ENCODE measurements at places on chromosomes 16 and 17.

- DNase-seq = no peak
Observed at GRCh38 chr16:29717113-29717512, 28.7 kb downstream of the C16orf54 start.

DNA sequence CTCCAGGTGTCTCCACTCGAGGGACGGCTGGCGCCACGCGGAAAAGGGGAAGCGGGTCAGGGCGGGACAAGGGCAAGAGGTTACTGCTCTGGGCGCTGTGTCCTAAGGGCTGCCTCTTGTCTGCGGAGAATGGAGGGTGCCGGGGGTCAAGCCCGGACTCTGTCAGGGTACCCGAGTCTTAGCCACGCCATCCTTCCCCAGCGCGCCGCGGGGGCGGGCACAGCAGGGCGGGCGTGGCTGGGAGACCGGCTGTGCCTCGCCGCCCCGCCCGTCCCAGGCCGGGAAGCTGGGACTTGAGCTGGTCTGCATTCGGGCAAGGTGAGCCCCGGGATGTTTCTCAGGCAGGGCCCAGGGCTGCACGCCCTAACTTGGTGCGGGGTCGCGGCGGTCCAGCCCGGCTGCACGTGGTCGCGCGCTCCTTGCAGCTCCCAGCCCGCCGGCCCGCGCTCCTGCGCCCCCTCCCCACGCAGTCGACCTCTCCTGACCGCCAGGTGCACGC is 6.2 kb upstream of the ACTG1 start:
- peak; percentile 74 for DNase-seq

- DNase-seq = no peak
Observed at GRCh38 chr17:60959696-60960095, 282.0 kb downstream of the BCAS3 start.

DNA sequence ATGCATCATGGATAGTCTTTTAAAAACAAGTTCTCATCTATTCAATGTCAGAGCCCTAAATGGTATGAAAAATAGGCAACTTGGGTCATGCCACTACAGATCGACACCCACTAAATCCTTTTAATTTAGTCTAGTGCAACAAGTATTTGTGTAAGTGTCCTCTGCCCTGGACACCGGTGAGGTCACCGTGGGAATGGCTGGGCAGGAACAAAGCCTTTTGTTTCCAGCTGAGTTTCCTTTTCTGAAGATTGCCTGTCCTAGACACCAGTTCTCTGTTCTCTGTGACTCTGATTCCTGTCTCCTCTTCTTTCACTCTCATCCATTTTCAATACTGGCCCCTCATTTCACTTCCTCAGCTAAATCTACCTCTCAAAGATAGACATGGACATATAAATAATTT is 446.5 kb downstream of the MAF start:
- no peak for DNase-seq

DNA sequence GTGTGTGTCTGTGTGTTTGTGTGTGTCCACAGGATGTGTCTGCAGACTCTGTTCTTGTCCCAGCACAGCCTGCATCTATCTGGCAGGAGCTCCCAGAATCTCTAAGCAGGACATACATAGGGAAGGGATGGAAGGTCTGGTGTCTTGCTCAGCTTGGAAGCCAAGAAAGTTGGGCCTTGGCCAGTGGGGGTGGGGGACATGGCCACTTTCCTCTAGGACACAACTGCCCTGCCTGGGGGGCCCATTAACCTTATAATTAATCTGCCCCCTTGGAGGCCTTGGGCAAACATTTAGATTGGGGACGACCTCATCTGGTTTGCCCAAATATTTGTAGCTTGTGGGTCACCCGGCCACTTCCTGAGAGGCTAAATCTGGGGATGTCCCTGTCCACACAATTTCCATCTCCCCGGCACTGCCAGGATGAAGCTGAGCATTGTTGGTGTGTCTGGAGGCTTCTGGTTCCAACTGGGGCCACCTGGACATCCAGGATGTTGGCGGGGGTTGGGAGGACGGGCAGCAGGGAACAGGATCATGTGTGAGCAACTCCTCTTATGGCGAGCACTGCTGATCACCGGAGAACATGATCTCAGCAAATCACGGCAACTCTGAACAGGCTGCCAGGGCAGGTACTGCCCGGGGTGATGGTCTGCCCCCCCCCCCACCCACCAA is 17.2 kb upstream of the FOXF1 start:
- DNase-seq = no peak

All from RWPE2 (cell line).